ENCODE measurements at places on chromosomes 4 and X.

- no peak for DNase-seq
Measured at GRCh38 chrX:97397371-97397770, 513.7 kb downstream of the RPA4 start.

DNA sequence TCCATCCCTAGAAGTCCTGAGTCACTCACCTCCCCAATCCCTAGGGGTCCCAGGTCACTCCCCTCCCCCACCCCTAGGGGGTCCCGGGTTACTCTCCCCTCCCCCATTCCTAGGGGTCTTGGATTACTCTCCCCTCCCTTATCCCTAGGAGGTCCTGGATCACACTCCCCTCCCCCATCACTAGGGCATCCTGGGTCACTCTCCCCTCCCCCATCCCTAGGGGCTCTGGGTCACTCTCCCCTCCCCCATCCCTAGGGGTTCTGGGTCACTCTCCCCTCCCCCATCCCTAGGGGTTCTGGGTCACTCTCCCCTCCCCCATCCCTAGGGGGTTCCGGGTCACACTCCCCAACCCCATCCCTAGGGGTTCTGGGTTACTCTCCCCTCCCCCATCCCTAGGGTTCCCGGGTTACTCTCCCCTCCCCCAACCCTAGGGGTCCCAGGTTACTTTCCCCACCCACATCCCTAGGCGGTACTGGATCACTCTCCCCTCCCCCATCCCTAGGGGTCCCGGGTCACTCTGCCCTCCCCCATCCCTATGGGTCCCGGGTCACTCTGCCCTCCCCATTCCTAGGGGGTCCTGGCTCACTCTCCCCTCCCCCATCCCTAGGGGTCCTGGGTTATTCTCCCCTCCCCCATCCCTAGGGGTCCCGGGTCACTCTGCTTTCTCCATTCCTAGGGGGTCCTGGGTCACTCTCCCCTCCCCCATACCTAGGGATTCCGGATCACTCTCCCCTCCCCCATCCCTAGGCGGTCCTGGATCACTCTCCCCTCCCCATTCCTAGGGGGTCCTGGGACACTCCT, 2.1 kb downstream of the ASMTL start:
- no peak for DNase-seq

DNA sequence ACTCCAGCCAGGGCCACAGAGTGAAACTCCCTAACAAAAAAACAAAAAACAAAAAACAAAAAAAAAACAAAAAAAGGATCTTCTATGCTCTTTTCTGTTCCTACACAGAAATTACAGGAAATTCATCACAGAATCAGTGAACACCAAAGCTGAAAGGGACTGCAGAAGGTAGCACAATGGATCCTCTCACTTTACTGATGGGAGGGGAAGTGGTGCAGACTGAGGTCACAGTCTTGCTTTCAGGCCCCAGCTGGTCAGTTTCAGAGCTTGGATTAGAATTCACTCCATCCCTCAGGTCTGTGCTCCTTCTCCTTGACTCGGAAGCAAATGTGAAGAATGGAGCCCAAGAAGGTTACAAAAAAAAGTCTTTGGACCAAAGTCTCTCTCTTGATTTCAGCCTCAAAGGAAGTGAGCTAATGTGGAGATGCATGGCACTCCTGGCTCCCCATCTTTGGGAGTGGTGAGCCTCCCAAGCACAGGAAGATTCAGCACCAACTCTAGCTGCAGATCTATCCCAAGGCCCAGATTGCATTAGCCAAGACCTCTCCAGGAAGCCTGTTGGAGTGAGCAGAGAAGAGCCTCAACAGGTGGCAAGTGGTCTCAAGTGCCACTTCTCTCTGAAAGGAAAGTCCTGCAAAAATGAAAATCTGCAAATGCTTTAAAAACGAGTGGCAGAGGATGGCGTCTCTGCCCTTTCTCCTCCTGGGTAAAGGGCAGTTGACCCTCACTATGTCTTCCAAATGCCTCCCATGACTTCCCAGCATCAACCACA, 176.0 kb downstream of the MAML3 start:
- no peak for DNase-seq

DNA sequence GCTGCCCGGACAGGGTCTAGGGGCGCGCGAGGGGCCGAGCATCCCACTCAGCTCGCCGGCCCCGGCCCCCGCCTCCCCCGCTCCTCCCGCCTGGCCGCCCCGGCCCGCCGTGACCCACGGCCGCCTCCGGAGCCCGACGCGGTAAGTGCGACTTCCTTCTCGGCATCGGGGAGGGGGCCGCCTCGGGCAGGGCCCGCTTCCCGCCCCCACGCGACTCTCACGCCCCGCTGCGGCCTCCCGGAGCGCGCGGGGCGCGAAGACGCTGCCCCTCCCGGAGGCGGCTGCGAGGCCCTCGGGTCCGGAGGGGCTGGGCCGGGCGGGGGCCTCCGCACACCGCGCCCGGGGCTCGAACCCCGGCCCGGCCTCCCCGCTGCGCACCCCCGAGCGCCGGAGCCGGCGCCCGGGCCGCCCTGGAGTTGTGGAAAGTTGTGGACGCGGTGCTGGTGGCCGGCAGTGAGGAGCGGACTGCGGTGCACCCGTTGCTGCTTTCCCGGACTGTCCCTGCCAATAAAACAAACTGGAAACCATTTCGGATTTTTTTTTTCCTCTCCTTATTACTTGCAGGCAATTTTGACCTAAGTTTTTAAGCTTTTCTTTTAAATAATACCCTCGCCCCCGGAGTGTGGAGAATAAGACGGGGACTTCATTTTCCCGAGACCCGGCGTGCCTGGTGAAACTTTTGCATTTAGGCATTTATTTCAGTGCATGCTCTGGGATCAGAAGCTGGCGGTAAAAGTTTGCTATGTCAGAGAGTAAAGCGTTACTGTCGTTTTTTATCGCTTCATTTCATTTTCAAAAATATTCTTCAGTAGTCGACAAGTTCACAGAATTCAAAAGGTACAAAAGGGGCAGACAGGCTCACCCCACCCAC, 13.0 kb upstream of the TMEM156 start:
- peak; percentile 14 for DNase-seq

DNA sequence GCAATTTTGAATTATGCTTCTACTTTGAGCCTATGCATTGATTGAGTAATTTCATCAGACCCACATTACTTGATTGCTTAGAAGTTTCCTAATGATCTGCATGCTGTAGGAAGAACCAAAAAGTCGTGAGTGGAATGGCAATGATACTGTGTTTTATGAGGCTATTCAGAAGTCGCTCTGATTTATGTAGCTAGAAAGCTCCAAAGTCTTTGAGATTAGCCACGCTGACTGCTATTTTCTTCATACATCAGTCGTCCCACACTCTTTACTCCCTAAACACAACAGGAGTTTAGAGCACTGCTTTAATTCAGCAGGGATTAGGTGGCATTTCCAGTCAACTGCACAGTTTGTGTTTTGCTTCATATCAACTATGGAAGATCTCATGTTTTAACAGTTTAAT, 4.1 kb downstream of the GRID2 start:
- DNase-seq: no peak

GRCh38 chr4:86755388-86755787, 93.8 kb downstream of the SLC10A6 start:
- no peak for DNase-seq

DNA sequence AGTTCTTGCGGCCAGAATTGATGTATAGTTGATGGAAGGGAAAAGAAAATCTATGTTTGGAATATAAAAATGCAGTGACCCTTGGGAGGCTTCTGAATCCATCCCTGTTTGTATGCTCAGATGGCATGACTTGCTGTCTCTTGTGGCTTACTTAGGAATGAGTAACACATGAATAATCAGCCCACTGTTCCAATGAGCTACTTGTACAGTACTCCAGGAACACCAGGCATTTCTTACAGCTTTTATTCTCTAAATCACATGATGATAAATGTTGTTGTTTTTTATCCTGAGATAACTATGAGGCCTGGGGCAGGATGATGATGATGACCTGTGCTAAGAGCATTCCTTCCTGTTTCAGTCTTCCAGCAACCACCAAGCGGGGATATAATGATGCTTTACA, 18.9 kb downstream of the TMPRSS11E start:
- DNase-seq: no peak

GRCh38 chrX:72340041-72340440, 34.3 kb upstream of the CITED1 start:
- DNase-seq: no peak

DNA sequence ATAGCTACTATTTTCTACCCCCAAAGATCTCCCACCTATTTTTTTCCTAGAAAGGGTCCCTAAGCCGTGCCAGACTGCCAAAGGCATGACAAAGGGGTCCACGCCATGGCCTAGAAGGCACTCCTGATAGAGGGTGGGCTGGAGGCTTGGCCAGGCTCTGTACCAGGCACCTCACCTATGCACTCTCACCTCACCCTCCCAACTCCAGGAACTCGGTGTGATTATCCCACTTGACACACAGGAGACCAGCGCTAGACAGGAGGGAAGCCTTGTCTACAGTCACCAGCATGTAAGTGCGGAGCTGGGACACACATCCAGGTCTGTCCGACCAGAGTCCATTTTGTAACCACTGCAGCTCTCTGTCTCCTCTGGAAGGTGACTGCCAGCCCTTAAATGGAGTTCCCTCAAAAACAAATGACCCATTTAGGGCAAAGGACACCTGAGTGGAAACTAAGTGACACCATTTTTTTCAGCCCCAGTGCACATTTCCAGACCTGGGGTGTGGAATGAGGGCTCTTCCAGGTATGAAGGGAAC, 106.4 kb downstream of the RTL5 start:
- DNase-seq: no peak

GRCh38 chr4:146458594-146458993, 63.1 kb downstream of the SLC10A7 start:
- DNase-seq: no peak

GRCh38 chr4:145044341-145044740, 53.7 kb downstream of the ANAPC10 start:
- no peak for DNase-seq

- DNase-seq: no peak
Measured at GRCh38 chrX:2383735-2384134, 117.0 kb downstream of the DHRSX start.

- no peak for DNase-seq
Measured at GRCh38 chr4:1115528-1116293, 2.3 kb upstream of the RNF212 start.

DNA sequence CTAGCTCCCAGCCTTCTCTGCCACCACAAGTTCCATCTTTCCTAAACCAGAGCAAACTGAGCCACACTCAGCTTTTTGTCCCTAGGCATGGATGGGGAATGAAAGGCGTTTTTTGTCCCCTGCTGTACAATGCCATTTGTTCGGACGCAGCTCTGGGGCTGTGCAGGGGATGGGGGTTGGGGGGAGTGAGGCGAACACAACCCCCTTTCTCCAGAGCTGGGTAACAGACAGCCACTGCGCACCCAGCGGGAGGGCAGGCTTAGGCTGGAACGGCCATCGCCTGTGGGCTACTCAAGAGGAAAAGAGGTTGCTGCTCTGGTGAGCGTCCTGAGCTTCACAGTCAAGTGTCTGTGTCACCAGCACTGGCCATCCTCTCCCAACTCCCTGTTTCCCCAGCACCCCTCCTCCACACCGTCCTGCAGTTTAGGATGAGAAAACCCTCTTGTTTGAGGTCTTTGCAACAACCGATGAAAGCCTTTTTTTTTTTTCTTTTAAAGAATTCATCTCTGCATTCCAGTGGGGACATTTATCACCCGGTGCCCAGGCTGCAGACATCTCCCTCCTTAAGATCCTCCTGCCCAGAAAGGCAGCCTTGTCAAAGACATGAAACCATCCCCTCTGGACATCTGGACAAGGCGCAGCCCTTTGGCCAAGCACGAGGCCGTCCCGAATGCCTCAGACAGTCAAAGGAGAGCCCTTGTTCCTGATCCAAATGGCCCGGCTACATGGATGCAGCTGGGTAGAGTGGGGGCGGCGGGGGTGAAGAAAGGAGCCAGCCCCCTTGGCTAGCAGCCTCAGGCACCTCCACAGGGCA, 419.6 kb downstream of the BCOR start:
- DNase-seq: no peak

DNA sequence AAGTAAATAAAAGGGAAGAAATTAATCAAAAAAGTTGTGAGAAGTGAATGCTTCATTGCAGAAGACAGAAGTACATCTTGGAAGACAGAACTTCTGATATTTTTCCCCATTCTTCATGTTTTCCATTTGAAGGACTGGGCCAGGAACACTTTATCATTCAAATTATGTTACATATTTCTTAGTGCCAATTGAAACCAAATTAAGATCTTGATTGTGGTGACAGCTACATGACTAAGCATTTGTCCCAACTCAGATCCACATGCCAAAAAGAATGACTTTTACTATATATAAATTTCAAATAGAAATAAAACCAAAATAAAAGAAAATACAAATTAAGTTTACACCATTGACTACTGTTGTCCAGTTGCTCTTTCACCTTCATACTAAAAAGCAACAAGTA, 14.0 kb upstream of the FGF5 start:
- no peak for DNase-seq

DNA sequence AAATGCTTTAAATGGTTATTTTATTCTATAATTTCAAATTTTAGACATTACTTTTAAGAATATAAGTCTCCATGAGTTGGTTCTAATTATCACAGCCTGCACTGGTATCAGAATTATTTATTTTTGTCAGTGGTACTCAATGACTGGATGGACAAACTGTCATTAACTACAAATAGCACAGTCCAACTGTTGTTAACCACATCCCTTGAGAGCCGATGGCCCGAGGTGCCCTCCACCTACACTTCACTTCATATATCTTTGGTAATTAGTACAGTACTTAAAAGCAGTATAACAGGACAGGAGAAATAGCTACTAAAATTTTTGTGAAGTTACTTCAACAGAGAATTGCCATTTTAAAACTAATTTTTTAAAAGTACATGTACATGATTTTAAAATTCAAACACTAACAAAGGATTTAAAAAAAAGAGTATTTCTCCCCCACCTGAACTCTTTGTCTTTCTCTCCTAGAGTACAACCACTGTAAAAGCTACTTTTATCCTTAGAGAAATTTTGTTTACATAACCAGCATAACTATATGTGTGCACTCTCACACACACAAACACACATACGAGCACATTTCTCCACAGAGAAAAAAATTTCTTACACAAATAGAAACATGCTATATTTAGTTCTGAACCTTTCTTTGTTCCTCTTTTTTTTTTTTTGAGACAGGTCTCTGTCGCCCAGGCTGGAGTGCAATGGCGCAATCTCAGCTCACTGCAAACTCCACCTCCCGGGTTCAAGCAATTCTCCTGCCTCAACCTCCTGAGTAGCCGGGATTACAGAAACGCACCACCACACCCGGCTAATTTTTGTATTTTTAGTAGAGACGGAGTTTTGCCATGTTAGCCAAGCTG, 6.5 kb downstream of the TIFA start:
- no peak for DNase-seq

DNA sequence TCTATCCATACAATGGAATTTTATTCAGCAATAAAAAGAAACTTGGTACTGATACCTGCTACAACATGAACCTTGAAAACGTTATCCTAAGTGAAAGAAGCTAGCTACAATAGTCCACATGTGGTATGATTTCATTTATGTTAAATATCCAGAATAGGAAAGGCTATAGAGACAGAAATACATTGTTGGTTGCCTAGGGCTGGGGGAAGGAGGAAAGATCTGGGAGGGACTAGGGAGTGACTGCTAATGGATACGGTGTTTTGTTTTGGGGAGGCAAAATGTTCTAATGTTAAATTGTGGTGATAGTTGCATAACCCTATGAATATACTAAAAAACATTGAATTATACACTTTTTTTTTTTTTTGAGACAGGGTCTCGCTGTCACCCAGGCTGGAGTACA, 141.1 kb upstream of the ARX start:
- no peak for DNase-seq

All from stimulated activated CD4-positive, alpha-beta T cell treated with anti-CD3 and anti-CD28 coated beads, Interleukin-2, amount 100 ng/mL, for 48 hours (primary cell).